ENCODE measurements at places on chromosomes 1 and 21.

DNA sequence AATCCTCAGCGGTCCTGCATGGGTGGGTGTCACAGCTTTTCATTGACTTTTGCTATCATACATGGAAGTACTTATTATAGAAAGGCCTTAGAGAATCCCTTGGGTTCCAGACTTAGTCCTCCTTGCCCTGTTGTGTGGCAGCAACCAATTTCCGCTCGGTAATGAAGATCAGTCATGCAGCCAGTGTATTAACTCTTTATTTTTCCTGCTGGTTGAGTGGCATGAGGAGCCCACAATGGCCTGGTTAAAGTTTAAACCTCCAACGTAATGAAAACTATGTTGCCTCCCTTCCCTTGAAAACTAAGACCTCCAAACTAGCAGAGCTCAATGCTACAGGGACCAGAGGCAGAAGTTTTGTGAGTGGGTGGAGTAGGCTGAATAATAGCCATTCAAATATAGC lies 20.0 kb downstream of the CITED4 start:
- DNase-seq, result no peak

GRCh38 chr1:183003203-183003602 lies 20.0 kb upstream of the LAMC1 start:
- DNase-seq, result no peak

- no peak for DNase-seq
These were observed 18.0 kb downstream of the RHBDL2 start for GRCh38 chr1:38923607-38924006.

GRCh38 chr1:52007215-52008002 lies 16.9 kb upstream of the RAB3B start:
- no peak for DNase-seq

- DNase-seq, result no peak
These were observed 66.4 kb upstream of the CASZ1 start for GRCh38 chr1:10862743-10863335.

DNA sequence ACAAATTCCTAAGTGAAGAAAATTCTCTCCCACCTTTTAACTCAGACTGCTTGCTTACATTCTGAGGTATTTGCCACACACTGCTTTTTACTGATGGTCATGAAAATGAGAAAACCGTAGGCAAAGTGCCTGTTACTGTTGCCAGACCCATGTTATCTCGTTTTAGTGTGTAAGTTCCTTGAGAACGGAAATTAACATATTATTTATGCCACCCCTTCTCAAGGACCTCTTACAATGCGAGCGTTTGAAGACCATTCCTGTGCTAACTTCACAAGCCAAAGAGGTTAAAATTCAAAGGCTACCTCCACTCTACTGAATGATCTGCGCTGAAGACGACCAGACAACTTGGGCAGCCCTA lies 509 bp downstream of the NVL start:
- no peak for DNase-seq

DNA sequence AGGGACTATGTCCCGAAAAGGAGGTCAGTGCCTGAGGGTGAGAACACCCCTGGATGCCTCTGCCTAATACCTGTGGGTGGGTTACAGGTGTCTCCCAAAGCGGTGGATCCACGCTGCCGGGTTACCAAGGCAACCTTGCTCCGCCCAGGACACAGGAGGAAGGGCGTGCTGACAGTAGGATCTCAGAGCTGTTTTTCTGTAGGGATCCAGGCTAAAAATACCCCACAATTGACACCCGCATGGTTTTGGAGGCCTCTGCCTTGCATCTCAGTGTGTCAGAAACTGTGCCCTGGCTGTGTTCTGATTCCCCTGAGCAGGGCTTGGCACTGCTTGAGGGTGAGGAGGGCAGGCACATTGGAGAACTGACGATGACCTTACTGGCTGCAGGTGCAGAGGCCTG lies 118.0 kb downstream of the IER5 start:
- DNase-seq, result no peak

- DNase-seq, result no peak
These were observed 97.0 kb upstream of the GRIK3 start for GRCh38 chr1:37131281-37131680.

DNA sequence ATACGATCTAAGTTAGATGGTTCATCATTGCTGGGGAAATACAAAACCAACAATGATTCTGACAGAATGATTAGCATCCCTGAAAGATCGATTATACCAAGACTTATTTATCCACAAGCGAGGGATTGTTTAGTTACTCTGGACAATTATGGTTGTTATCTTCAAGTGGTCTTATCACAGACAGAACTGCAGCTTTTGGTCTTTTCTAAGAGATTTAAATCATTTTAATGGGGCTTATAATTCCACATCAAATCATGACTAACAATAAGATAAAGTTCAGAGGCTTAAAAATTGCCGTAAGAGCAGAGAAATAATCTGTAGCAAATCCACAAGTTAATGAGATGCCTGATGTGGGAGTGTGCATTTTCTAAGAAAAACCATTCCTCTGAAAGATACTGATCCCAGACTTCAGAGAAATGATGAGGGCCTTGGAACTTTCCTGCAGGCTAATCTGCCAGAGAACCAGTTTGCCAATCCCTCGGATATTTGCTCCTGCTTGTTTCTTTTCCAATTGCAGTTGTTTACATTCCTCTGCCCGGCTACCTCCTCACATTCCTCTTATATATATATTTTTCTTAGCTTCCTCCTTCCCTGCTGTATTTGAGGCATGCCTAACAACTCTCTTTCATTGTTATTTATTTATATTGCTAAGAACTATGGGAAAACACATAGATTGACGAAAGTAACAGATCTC lies 134.8 kb downstream of the BACH1 start:
- no peak for DNase-seq

- DNase-seq, result no peak
These were observed 10.7 kb upstream of the NPHP4 start for GRCh38 chr1:6002714-6003501.

GRCh38 chr1:210129759-210130158 lies 102.8 kb upstream of the SERTAD4 start:
- DNase-seq, result no peak

DNA sequence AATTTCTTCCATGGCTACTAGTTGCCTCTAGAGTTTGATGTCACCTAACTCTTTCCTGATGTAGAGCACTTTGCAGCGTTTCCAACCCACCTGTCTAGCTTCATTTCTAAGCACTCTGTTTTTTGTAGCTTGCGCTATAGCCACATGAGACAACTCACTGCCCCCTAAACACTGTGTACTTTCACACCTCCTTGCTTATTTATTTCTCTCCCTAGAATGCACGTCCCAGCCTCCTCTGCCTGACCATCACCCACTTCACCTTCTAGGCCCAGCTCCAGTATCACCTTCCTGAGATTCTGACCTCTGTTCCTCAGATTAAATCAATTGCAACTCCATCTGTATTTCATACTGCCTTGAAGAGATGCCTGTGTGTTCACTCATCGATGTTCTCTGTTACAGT lies 32.5 kb downstream of the MACF1 start:
- no peak for DNase-seq

DNA sequence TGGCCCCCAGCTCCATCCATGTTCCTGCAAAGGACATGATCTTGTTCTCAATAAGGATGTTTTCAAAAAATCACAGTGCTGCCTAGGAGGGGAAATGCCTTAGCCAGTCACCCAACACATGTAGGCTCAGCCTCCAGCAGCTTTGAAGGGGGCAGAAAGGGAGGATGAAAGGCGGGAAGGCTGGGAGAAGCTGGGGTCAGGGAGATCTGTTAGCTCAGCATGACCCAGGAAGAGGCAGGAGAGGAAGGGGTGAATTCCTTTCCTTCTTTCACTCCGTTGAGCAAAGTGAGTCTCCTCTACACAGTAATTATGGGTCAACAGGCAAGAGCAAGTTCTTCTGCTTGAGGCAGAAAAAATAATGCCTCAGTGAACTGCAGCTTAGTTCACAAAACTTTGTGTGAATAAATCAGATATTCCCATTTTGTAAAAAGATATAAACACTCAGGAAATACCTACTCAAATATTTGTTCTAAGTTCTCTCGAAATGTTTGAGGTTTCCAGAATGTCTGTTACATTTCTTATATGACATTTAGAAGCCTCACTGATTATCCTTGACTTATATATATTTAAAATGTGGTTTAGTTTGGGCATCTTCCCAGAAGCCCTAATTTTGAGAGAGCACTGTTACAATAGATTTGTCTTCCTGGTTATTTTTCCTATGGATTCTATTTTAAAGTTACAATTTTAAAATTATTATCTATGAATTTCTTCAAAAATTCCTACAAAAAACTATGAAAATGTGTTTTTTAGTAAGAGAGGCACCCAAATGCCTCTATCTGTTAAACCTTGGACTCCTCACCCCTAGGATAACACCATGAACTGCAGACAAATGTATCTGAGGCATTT lies 116.8 kb downstream of the KCNJ6 start:
- DNase-seq, result no peak

DNA sequence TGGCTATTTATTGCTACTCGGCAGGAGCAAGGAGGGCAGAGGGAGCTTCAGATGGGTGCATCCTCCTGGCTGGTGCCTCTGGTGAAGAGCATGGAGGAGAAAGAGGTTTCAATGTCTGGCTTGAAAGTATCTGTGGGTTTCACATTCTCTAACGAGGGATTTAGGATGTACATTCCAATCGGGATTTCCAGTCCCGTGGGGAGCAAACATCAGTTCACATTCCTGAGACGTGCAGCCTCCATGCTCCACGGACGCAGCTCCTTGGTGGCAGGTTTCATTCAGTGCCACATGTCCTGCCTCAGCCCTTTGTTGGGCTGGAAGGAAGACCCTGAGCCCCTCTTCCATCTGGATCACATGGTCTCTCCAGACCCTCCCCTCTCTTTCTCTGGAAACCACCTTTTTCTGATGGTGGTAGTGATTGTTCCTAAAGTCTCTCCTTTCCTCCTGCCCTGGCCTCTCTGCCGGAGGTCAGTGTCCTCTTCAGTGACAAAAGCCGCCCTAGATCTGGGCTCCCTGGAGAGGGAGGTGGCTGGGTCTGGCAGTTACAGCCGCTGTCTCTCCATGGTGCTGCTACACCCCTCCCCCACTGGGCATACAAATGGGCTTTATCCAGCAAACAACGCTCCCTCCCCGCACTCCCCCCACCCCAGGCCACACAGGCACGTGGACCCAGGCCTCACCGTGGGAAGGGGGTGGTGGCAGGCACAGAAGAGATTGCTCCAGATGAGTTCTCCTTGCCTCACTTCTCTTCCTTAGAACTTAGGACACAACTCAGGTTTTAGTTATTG lies 826 bp upstream of the CA14 start:
- DNase-seq, result no peak

- no peak for DNase-seq
These were observed 6.2 kb downstream of the PROX1 start for GRCh38 chr1:213993929-213994328.

- DNase-seq, result no peak
These were observed 10.8 kb downstream of the NHLH1 start for GRCh38 chr1:160377585-160378206.

- no peak for DNase-seq
These were observed 997 bp downstream of the ZNF362 start for GRCh38 chr1:33257207-33257771.

- DNase-seq, result peak; percentile 25
These were observed 1.4 kb downstream of the JUN start for GRCh38 chr1:58782178-58783089.

DNA sequence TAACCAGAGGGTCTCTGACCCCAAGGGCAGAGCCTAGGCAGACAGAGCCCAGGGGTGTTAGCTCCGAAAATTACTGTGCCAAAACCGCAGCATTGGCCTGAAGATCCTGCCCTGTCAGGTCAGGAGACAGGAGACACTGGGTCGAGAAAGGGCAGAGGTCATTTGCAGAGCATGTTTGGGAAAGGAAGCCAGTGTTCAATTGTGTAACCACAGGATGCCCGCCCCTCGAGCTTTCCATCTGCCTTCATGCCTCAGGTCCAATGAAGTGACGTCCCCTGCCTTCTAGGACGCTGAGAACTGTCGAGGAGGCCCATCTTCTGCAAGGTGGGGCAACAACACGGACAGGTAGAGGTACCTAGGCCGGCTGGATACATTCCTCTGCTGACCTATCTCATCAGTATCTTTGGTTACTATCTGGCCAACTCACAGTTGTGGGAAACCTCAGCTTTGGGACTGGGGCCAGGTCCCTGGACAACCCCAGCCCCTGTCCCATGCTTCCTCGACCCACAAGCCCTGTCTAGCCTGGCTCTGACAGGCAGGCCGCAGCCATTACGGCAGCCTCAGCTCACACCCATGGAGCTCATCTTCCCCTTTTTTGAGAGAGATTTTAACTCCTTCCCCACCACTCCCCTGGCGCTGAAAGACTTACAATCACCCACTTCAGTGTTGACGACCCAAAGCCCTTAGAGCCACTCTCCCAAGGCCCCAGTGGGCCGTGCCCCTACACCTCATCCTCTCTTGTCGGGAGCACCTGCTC lies 1.3 kb downstream of the ARL8A start:
- DNase-seq, result no peak

GRCh38 chr21:29194847-29195246 lies 64.4 kb downstream of the MAP3K7CL start:
- no peak for DNase-seq

DNA sequence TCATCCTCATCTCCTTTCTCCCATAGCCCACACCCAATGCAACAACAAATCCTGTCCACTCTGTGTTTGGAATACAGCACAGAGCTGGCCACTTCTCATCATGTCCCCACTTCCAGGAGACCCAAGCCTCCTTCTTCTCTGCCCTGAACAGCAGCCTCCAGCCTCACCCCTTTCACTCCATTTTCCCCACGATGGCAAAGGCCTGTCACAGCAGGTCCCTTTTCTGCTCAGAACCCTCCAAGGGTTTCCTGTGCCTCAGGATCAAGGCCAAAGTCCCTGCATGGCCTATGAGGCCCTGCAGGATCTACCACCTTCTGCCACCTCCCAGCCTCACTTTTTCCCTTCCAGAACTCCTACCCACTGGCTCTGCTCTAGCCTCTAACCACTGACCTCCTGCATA lies 78.5 kb downstream of the CSMD2 start:
- DNase-seq, result no peak

GRCh38 chr1:9590201-9590600 lies 1.5 kb downstream of the TMEM201 start:
- DNase-seq, result no peak

- no peak for DNase-seq
These were observed 238.4 kb downstream of the TNR start for GRCh38 chr1:175504875-175505555.

DNA sequence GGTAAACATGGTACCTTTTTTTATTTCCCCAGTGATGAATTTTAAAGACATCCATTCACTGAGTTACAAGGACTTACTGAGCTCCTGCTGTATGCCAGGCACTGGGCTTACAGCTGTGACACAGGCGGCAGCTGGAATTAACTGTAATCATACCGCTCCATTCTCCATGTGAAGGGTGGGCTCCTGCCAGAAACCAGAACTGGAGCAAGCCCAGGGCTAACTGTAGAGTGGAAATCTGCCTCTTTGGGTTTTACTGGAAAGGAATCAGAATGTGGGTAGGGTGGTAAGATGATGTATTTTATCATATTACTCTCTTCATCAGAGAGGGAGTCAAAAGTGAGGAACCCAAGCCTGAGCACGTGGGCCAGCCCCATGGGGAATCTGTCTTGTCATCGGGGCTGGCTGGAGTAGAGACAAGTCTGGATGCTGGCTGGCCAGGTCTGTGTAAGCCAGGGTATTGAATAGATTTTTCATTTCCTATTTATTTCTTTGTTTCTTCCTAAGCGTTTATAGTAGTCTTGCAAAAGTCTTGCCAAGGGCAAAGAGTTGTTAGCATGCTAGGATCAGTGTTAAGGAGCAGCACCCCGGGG lies 21.5 kb downstream of the FGGY start:
- DNase-seq, result no peak

GRCh38 chr1:3481836-3482375 lies 27.4 kb downstream of the ARHGEF16 start:
- DNase-seq, result no peak

- DNase-seq, result no peak
These were observed 1.7 kb upstream of the SIM2 start for GRCh38 chr21:36697060-36697850.
